ENCODE measurements at places on chromosomes 5 and 9.
A peak's percentile ranks its signal among the peaks of the same experiment; 100 is the strongest.

DNA sequence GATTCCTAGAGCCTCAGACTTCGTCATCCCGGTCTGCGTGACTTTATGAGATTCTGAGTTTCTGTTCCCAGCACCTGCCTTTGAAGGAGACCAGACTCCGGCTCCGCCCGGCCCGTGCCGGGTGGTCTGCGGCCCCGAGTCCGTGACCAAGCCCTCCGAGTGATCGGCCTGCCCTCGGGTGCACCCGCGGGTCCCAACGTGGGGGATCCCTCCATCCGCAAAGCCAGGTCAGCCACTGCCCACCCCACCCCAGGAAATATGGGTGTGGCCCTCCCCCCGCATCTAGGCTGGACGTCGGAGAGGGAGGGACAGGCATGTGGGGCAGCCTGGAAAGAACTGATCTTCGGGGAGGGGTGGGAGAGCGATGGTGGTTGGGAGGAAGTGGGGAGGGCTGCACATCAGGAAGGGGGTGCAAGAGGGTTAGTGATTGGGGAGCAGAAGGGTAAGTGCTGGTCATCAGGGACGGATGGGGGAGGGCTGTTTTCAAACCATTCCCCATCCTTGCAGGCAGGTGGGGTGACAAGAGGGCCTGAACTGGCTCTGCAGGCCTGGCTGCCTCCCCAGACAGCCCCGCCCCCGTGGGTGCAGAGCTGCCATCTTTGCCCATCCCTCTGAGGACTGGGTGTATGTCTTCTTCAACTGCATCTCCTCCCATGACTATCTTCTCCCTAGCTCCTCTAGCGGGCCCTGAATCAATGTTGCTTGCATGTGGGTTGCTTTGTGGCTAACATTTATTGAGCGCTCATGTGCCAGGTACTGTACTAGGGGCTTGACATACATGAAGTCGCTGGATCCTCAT lies 747 bp downstream of the LRSAM1 start:
- peak; percentile 21 for DNase-seq

GRCh38 chr5:67301285-67301903 lies 104.8 kb upstream of the CD180 start:
- DNase-seq, result no peak

DNA sequence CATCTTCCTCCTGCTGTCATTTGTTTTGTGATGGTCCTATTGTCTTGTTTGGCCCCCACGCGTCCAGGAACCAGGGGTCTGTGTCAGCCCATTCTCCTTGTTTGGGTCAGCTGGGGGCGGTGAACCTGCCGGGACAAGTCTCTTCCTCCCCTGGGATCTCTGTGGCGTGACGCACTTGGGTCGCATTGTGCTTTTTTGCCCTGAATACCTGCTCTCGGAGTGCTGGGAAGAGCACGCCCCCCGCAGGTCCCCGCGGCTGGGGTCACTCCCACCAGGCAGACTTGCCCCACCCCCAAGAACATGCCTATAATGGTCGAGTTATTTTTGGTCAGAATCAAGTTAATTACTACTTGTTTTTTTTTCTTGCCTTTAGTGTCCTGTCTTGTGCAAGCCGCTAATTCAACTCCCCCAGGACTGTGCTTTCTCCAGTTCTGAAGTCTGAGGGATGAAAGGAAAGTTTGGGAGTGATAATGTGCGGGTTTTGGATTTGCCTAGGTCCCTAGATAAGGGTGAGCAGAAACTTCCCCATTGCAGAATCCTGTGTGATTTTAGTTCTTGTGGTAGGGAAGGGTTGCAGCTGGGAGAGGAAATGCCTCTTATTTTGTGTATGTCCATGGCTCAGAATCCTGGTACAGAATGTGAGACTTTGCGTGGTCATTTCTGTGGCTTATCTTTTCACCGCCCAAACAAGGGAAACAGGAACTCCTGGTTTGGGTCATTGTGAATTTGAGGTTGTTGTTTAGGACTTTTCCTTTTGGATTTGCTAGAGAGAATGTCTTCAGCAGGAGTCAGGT lies 789 bp downstream of the ACER2 start:
- DNase-seq, result no peak

GRCh38 chr5:35618781-35619180 lies 1.1 kb downstream of the SPEF2 start:
- DNase-seq, result no peak

GRCh38 chr5:10756549-10756948 lies 4.5 kb downstream of the DAP start:
- DNase-seq, result no peak

DNA sequence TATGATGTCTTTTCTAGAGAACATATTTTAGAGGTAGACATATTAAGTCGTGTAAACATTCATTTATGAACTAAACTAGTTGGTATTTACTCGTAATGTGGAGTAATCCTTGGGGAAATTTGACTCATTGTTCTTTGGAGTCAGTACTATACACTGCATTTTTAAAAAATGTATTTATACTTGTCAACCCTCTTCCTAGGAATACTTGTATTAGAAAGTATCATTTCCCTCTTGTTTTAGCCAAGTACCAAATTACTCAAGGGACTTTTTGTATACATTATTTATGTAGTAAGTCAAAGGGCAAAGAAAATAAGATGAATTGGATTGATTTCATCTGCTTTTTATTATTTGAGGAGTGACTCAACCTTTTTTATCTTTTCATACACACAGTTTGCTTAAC lies 248.1 kb upstream of the IZUMO3 start:
- DNase-seq, result no peak

DNA sequence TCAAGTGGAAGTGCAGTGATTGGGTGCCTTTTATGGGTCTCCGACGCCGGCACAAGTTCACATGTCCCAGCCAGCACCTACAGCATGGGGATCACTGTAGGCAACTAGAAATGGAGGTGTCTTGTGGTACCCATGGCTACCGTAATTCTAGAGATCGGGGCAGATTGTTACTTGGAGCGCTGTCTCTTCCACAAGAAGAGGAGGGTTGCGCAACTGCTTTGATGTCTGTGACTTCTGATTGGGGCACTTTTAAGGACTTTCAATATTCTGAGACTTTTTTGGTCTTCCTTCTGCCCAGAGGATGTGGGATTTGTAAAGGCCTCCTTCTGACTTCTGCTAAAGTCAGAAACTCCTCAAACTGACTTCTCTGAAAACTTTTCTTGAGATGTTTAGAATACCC lies 41.9 kb downstream of the GLRX start:
- no peak for DNase-seq

DNA sequence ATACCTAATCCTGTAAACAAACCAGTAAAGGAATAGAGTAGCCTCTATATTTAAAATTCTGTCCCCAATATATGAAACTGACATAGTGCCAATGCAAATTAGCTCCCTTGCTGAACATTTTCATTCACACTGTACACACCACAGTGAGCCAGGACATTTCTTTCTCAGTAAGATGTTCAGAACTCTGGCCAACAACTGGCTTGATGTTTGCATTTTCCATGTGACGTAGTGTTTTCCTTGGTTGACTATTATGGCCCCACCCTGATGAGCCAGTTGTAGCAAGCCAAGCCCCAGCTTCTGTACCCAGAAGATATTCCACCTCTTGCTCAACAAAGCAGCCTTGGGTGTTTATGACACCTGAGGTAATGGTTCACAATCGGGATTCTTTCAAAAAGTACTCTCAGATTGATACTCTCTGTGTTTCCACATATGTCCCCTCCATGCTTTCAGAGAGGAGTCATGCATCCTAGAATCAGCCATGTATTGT lies 17.7 kb upstream of the ANXA1 start:
- no peak for DNase-seq

- DNase-seq, result no peak
Measured at GRCh38 chr9:114805670-114806525, at the start of gene TNFSF15. TSS of gene TNFSF15 (minus strand) at chr9:114806039. CDS start at chr9:114806012, 27 bp downstream.

- no peak for DNase-seq
Measured at GRCh38 chr9:120265791-120266190, 314.2 kb downstream of the CDK5RAP2 start.

DNA sequence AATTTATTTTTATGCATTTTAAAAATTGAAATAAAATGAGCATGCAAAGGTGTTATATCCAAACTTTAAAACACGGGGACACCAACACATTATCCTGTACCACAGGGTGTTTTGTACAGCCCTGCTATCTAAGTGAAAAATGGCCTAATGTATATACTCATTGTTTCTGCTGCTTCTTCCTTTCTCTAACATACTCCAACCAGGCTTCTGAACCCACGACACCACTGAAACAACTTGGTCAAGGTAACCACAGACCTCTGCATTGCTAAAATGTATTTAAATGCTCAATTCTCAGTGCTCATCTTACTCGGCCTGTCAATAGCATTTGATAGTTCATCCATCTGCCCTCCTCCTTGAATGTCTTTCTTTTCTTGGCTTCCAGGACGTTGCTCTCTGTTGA lies 48.3 kb downstream of the DENND1A start:
- DNase-seq, result no peak

GRCh38 chr5:108421713-108422112 lies 39.8 kb upstream of the FBXL17 start:
- DNase-seq, result no peak

DNA sequence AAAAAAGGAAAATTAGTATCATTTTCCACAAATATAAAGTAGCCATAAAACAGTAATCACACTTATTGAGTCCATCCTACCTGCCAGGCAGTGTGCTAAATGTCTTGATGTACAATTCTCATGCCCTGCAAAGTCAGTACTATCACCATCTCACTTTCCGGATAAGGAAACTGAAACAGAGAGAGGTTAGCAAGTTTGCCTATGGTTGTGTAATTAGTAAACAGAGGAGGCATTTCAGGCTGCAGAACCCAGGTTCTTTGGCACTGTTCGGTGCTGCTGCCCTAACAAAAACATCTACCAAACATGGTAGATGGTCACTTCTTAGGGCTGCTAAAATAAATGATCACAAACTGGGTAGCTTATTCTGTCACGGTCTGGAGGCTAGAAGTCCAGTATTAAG lies 22.6 kb downstream of the PLAC8L1 start:
- no peak for DNase-seq

GRCh38 chr5:83551821-83552220 lies 80.3 kb downstream of the VCAN start:
- no peak for DNase-seq

GRCh38 chr5:61330341-61330844 lies 1.7 kb upstream of the ZSWIM6 start:
- no peak for DNase-seq

DNA sequence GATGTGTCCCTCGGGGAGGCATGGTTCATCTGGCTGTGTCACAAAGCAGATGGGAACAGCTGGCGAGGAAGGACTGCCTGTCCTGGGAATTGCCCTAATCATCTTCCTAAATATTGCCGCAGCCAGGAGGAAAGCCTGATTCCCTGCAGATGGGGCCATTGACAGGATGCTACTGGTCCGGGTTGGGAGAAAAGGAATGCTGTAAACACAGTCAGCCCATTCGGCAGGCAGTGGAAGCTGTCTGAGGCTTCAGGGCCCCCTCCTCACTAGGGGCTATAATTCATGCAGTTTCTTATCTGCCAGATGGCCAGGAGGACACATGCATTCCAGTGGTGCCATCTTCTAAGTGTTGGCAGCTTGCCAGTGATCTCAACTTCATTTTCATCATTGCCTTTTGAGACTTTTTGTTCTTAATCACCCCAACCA lies 110.3 kb downstream of the KCNIP1 start:
- no peak for DNase-seq

GRCh38 chr9:122978601-122979000 lies 37.8 kb downstream of the RABGAP1 start:
- no peak for DNase-seq

DNA sequence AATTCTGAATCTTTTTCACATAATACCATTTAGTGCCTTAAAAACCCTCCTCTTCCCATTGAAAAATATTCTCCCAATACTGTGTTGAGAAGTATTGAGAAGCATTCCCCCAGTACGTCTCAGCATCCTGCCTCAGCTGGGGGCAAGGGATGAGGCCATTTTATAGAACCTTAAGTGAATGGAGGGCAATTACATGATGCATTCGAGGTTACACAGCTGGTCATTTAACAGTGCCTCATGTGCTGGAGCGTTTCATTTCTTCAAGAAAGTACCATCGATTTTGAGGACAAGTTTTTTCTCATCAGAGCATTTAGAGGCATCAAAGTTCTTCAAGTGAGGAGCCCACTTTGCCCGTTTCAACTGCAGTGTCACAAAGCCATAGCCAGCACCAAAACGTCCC lies 135.6 kb downstream of the DOCK2 start:
- no peak for DNase-seq

- DNase-seq, result no peak
Measured at GRCh38 chr9:117276444-117276843, 138.4 kb downstream of the ASTN2 start.

GRCh38 chr9:22124263-22125011 lies 115.3 kb upstream of the CDKN2B start:
- DNase-seq, result no peak

- no peak for DNase-seq
Measured at GRCh38 chr5:92992073-92992472, 588.9 kb downstream of the NR2F1-AS1 start.

- no peak for DNase-seq
Measured at GRCh38 chr5:76524868-76525267, 98.3 kb downstream of the F2RL2 start.

DNA sequence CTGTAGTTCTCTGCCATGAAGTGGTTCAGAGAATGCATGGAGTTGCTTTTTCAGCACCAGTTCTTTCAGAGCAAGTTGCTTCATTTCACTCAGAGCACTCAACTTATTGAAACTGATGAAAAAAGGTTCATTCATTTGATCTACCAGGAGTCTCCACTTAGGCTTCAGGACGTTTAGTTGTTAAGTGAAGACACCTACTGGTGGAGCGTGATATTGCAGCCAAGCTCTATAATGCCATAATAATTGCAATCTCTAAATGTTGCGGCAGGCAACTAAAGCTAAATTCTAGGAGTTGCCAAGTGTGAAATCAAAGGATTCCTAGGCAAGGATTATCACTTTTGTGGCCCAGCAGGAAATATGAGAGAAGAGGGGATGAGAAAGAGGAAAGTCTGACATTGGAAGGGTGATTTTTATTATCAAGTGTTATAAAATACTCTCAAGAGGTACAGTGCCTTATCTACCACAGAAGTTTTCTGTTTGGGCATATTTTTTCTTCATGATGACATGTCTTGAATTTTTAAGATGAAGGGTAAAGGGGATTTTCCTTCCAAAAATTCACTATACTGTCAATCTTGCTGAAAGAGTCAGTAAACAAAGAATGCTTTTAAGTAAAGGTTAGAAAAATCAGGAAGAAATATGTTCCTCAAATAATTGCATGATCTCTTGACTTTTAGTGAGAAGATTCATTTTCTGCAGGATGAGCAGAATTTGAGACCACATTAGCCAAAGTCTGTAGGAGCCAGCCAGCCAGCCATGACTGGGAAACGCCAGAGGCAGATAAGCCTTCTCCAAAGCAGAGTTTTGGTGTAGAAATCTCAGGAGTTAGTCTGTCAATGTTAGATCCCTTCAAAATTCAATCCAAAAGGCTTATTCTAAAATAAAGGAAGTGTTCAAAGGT lies 83.4 kb downstream of the SH3PXD2B start:
- no peak for DNase-seq

DNA sequence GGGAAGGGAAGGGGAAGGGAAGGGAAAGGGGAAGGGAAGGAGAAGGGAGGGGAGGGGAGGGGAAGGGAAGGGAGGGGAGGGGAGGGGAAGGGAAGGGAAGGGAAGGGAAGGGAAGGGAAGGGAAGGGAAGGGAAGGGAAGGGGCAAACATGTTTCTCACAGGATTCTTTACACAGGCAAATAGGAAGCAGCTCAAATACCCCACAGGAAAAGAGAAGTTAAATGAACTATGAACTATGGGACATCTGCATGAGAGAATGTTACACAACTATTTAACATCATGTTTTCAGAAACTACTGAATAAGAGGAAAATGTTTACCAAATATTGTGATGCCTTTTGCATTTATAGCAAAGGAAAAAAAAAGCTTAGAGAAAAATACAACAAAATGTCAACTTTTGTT lies 125.4 kb upstream of the SLC30A5 start:
- DNase-seq, result no peak

GRCh38 chr5:128380337-128380736 lies 157.7 kb downstream of the FBN2 start:
- DNase-seq, result no peak

GRCh38 chr9:112900901-112901300 lies 10.2 kb upstream of the SLC46A2 start:
- no peak for DNase-seq

Measured in stimulated activated CD8-positive, alpha-beta memory T cell treated with anti-CD3 and anti-CD28 coated beads, Interleukin-7, amount 100 ng/mL, for 4 hours (primary cell).